Activated naive CD4-positive, alpha-beta T cell treated with anti-CD3 and anti-CD28 coated beads, Interleukin-2, amount 50 U/mL, for 72 hours (primary cell): ENCODE measurements at places on chromosomes 1 and 21.

DNA sequence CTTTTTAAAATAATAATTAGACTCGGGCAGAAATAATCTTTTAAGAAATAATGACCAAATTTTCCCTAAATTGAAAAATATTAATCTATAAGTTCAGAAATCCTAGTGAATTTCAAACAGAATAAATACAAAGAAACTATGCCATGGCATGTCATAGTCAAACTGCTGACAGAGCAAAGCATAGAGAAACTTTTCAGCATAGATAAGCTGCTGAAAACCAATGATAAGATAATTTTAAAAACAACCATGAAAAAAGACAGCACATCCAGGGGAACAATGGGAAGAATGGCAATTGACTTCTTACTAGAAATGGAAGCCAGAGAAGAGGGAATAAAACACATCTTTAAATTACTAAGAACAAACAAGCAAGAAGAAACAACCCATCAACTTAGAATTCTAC is 19.8 kb downstream of the CD1D start:
- no peak for DNase-seq

- no peak for DNase-seq
Measured at GRCh38 chr1:106875622-106876021, 180.9 kb upstream of the PRMT6 start.

GRCh38 chr1:246564839-246565750 is 966 bp downstream of the TFB2M start:
- DNase-seq: no peak

GRCh38 chr1:211601982-211602670 is 23.2 kb upstream of the SLC30A1 start:
- no peak for DNase-seq

DNA sequence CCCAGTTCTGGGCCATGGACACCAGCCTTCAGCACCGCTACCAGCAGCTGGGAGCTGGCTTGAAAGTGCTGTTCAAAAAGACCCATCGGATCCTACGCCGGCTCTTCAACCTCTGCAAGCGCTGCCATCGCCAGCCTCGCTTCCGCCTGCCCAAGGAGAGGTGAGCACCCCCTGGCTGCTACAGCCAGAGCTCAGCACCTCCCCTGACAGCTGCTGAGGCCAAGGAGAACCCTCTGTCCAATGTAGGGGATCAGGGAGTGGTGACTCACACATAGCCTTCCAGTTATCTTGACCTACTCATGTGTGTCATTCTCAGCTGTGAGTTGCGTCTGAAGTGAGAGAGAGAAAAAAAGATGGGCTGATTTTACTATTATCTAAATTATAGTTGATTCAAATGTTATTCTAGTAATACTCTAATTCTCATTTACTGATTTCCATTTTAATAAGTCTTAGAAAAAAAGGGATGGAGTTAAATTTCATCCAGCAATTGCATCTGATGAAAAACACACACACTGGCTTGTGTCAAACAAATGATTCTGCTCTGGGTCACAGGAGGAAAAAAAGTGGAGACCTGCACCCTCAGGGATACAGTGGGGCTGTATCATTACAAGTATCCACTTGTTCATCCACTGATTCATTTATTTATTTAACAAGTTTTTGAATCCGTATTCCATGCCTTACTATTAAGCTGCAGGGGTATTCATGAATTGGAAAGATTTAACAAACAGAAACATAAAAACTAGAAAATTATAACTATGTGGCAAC is 108.0 kb downstream of the BRINP2 start:
- no peak for DNase-seq

GRCh38 chr1:113901191-113901590 is 3.4 kb downstream of the AP4B1 start:
- no peak for DNase-seq

DNA sequence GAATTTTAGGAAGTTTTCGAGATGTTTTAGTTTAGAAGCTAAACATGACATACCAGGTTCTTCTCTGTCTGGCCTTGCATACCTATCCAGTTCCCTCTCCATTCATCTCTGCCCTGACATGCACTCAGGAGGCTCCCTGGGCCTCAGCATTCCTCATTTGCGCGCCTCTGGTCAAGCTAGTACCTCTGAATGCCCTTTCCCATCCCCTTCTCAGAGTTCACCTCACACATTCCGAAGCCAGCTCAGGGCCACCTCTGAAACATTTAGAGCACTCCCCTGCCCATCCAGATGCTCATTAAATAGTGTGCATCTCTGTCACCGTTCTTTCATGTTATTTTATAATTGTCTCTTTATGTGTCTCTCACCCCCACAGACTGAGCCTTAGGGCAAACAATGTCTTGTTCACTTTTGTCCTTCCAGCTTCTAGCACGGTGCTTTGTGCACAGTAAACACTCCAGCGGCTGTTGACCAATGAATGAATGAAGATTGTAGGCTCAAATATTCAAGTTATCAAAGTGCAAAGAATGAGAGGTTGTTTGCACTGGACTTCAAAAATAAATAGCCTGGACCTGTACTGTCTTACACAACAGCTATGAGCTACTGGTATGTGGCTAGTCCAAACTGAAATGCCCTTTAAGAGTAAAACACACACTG is 1.2 kb upstream of the DHCR24 start:
- no peak for DNase-seq

DNA sequence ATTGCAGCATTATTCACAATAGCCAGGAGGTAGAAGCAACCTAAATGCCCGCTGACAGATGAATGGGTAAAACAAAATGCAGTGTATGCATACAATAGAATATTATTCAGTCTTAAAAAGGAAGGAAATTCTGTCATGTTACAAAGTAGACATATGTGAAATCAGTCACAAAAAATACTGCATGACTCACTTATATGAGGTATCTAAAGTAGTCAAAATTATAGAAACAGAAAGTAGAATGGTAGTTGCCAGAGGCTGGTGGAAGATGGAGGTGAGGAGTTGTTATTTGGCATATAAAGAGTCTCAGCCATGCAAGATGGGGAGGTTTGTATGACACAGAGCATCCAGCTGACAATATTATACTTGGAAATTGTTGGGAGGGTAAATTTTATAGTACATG is 43.0 kb upstream of the EGLN1 start:
- no peak for DNase-seq

- no peak for DNase-seq
Measured at GRCh38 chr1:25526753-25527152, 16.7 kb upstream of the LDLRAP1 start.

DNA sequence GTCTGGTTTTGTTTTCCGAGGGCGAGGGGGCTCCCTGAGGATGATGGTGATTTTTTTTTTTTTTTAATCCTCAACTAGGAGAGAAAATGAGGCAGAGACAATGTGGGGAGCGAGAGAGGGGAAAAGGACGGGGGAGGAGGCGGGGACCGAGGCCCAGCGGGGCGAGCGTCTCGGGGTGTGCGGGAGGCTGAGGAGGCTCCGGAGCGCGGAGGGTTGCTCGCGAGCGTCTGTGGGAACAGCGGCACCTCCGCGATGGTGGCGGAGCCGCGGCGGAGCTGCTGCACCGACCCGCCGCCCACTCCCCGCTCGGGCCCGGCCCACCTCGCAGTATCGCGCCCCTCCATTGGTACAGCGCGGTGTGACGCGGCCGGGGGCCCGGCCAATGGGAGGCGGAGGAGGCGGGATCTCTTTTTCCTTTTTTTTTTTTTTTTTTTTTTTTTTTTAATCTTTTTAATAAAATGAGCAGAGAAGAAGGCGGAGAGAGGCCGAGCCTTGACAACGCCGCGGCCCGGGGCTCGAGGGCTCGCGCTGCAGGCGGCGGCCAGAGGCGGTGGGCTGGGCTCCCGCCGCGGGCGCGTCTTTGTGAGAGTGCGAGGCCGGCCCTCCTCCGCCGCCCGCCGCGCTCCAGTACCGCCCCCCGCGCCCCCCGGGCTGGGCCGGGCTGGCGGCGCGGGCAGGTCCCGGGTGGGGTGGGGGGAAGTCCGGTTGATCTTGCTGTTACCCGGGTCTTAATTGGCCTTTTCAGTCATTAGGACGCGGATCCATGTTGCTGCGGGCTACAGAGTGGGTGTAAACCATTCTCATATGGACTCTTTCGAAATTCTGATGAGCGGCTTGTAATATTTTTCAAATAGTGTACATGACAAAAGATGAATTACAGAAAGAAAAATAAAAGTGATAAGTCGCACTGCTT is at the start of gene RERE:
Gene RERE (minus strand): TSS at position 229 of the 913 bp plus-strand sequence.
- peak; percentile 98 for DNase-seq

GRCh38 chr1:154352581-154353459 is 27.5 kb downstream of the ATP8B2 start:
- no peak for DNase-seq

GRCh38 chr21:42413500-42413899 is 9.8 kb downstream of the UBASH3A start:
- DNase-seq: peak; percentile 58
